ENCODE measurements at places on chromosomes 7 and 10.

- no peak for DNase-seq
Observed at GRCh38 chr10:47309408-47310089, 9.6 kb downstream of the GDF10 start.

- no peak for DNase-seq
Observed at GRCh38 chr7:87420173-87420572, 55.3 kb downstream of the ABCB4 start.

GRCh38 chr10:120736377-120736776, 114.8 kb upstream of the WDR11 start:
- no peak for DNase-seq

DNA sequence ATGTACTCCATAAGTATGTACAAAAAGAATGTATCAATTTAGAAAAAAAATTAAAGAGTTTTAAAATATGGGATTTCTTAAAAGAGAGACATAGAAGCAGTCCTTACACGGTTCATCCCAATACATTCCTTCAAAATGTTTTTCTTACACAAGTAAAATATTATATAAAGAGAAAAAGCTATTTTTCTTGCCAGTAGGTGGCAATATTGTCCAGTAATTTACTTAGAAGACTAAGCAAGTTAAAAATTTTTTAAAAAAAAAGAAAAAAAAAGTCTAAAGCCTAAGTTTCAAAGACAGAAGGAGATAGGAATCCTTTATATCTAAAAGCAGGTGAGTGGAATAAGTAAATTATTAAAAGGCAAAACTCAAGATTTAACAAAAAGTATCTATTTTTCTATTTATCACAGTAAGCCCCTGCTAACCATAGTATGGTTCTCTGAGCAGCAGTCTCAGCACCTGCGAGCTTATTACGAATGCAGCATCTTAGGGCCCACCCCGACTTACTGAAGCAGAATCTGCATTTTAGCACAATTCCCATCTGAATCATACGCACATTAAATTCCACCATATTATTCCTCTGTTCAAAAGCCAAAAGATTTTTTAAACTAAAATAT, 240.6 kb downstream of the DGKI start:
- DNase-seq = no peak

- no peak for DNase-seq
Observed at GRCh38 chr10:71255808-71256660, 43.7 kb downstream of the UNC5B start.

DNA sequence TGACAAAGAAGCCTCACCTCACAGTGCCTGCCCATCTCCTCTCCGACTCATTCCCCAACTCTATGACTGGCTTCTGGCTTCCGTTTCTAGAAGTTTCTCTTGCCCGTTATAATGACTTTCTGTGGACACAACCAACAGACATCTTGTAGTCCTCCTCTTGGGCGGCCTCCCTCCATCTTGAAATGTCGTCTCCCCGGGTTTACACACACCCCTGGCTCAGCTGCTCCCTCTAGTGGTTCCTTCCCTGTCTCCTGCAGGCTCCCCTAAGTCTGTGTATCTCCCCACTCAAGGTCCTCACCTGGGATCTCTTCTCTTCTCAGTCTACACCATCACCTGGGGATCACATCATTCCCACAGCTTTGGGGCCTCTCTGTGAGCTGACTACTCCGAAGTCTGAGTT, 123.4 kb upstream of the NEBL start:
- no peak for DNase-seq

- DNase-seq = no peak
Observed at GRCh38 chr10:100008142-100008522, 1.6 kb downstream of the DNMBP start.

GRCh38 chr7:92226981-92227380, 18.7 kb downstream of the KRIT1 start:
- DNase-seq = no peak

DNA sequence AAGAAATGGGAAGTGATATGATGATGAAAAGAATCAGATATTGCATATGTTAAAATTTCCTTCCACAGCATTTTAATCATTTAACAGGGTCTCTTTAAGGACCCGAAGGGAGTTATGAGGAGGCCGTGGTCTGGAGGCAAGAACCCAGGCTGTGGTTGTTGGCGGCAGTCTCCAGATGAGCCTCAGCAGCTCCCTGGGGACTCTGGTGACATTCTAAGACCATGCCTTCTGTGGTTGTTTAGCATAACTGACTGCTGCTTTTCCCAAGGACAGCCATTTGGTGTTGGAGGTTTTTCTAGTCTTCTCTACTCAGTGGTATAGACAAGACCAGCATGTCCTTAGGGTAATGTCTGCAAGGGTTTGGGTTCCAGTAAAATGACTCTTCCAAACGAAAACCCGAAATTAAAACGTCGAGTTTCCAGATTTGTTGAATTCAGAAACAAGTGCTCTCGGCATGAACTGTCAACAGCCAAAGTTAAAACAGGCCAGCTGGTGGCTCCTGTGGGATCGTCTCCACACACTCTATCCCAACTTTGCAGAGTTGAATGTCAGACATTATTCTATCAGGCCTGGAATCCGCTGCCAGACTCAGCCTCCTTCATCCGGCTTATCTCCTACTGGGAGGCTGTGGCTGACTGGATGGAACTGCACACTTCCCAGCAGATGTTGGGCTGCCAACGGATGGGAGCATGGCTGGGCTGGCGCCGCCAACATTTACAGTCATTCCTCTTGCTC, 183.1 kb downstream of the TAX1BP1 start:
- no peak for DNase-seq

GRCh38 chr7:105210721-105211205, 178.0 kb downstream of the SRPK2 start:
- no peak for DNase-seq

DNA sequence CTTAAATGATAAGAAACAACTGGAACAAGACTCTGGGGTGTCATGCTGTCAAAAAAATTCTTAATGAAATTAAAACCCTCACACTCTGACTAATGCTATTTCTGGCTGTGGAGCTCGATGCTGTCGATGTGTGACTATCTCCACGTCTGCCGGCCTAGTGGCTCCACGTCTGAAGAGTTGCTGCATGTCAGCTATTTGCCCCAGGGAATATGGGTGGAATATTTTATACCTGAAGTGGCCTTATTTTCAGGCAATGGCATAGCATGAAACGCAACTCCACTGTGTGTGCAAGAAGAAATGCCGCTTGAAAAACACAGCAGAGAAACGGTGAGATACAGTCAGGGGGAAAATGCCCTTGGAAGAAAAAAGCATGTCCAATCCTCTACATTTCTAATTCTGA, 50.9 kb upstream of the MGMT start:
- no peak for DNase-seq

GRCh38 chr7:68306692-68307107, 1291.6 kb upstream of the AUTS2 start:
- no peak for DNase-seq

- no peak for DNase-seq
Observed at GRCh38 chr10:52523696-52524095, 209.6 kb downstream of the DKK1 start.

GRCh38 chr7:84682543-84682942, 488.0 kb upstream of the SEMA3A start:
- no peak for DNase-seq

GRCh38 chr7:111802194-111802772, 240.0 kb upstream of the IMMP2L start:
- no peak for DNase-seq

GRCh38 chr10:88522715-88523114, 60.4 kb downstream of the RNLS start:
- DNase-seq = no peak

- DNase-seq = no peak
Observed at GRCh38 chr7:107993891-107994291, 9.1 kb downstream of the LAMB1 start.

GRCh38 chr10:110324201-110324804, 19.6 kb upstream of the SMNDC1 start:
- no peak for DNase-seq

DNA sequence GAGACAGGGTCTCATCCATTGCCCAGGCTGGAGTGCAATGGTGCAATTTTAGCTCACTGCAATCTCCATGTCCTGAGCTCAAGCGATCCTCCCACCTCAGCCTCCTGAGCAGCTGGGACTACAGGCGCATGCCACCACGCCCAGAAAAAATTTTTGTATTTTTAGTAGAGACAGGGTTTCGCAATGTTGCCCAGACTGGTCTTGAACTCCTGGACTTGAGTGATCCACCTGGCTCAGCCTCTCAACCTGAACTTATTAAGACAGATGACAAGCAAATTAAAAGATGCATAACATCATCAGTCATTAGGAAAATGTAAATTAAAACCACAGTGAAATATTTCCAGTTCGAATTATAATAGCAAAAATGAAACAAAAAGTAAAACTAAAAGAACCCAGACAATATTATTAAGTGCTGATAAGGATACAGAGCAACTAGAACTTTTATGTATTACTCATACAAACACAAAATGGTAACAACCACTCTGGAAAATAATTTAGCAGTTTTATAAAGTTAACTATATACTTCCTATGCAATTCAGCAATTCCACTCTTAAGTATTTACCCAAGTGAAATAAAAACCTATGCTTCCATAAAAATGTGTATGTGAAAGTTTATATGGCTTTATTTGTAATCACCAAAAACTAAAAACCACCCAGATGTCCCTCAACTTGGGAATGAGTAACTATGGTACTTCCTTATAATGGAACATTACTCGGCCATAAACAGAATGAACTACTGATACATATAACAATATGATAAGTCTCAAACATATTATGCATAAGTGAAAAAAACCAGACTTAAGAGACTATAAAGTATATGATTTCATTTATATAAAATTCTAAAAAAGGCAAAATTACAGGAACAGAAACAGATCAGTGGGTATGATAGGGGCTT, 15.3 kb downstream of the ZFAND4 start:
- DNase-seq = no peak

- DNase-seq = no peak
Observed at GRCh38 chr10:112904000-112904399, 46.0 kb upstream of the TCF7L2 start.

DNA sequence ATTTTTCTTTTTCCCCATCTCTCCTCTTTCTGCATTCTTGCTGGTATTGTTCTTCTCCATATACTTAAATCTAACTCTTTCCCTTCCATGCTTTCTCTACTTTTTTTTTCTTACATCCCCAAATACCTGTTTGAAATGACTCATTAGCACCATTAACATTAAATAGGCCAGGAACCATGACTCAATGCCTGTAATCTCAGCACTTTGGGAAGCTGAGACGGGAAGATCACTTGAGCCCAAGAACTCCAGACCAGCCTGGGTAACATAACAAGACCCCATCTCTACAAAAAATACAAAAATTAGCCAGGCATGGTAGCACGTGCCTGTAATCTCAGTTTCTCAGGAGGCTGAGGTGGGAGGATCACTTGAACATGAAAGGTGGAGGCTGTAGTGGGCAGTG, 1026.8 kb downstream of the GATA3 start:
- no peak for DNase-seq

Data from stimulated activated CD8-positive, alpha-beta memory T cell treated with anti-CD3 and anti-CD28 coated beads, Interleukin-4, amount 100 ng/mL, for 1 hour (primary cell).